ENCODE measurements at places on chromosomes 13 and 19.

DNA sequence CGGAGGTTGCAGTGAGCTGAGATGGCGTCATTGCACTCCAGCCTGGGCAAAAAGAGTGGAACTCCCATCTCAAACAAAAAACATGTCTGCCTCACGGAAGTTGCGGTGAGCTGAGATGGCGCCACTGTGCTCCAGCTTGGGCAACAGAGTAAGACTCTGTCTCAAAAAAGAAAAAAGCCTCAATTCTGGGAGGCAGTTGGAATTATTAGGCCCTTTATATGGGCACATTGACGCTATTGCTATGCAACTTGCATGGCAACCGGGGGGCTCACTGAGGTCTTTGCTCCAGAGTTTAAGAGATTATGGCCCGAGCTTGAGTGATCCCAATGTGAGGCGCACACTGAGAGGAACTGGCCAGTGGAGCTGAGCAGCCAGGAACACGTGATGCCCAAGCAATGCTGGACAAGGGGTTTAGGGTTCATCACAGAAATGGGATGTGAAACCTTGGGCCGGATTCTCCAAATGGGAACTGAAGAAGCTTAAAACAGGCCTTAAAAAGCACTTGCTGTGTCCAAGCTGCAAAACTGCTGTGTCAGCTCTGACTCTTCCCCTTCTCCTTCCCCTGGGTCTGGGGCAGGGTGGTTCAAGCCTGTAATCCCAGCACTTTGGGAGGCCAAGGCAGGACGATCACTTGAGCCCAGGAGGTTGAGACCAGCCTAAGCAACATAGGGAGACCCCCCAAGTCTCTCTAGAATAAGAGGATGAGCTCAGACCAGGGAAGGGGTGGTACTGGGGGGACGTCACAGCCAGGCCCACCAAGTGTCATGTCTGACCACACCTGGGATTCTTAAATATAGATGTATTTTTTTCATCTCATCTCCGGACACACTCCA lies 2.5 kb downstream of the FTL start:
- DNase-seq = no peak

DNA sequence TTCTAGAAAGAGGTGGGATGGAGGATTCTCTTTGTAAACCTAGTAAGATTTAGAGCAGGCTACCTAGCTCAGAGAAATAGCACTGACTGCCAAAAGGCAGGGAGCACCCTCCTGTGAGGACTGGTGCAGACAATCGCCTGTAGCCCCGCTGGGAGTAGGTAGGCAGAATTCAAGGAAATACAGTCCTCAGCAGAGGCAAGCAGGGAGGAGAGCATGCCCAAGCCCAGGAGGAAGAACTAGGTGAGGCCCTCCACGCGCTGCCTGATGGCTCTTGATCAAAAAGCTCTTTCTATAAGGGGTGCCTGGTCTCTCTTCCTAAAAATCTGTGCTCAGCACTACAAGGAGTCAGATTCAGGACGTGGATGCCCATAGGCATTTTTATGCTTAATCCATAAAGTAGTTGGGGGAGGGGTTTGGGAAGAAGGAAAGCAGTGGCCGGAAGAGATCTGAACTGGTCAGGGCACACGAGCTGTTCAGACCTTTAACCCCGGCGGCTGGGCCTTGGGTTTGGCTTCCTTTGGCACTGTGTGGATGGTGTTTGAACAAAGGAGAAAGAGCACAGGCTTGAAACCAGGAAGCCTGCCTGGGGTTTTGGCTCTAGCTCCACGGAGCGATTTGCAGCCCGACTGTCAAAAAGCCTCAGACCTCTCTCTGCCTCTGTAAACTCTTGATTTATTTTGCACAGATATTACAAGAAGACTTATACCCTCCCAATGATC lies 320.6 kb downstream of the FOXO1 start:
- DNase-seq = no peak

DNA sequence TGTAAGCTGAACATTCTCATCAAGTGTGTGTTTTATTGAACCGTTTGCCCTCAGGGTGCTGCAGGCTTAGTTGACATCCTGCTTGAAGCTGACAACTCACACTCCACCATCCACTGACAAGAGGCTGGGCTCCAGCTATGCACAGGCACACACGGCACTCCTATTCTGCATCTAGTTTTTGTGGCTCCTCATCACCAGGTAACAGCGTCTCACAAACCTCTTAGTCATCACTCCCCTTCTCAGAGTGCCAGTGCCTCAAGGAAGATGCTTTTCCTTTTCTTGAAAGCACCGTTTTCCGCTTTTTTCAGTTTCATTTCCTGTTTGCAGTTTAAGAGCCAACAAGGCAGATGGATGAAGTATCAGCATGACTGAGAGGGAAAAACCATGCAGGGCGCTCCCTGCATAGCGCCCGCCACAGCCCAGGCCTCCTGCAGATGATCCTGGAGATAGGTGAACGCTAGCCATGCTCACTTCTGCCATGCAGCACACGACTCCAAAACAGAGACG lies 491.2 kb downstream of the COG6 start:
- DNase-seq = no peak

- DNase-seq = peak; percentile 97
Observed at GRCh38 chr13:106104281-106104901, 431.1 kb downstream of the EFNB2 start.

DNA sequence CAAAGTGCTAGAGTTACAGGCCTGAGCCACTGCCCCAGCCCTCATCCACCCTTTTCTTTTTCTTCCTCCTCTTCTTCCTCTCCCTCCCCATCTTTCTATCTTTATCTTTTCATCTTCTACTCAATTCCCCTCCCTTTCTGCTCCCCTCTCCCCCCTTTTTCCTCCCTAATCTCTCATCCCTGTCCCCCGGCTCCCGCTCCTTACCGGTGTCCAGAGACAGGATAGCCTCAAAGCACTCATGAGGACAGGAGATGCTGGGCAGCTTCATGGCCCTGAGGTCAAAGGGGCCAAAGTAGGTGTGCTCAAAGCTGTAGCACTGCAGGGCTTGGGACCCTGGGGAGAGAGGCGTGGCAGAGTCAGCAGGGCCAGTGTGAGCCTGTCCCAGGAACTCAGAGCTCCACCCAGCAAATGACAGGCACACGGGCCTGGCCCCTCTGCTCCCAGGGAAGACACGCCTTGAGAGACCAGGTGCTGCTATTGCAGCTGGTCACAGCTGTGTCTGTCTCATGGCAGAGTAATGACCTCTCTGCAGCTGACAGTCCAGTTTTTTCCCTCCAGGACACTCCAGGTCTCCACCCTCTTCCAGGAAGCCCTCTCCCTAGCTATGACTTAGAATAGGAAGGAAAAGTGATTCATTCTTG lies 2.6 kb downstream of the LYPD5 start:
- DNase-seq = peak; percentile 44

- DNase-seq = no peak
Observed at GRCh38 chr19:23440207-23440606, 44.9 kb upstream of the ZNF91 start.

DNA sequence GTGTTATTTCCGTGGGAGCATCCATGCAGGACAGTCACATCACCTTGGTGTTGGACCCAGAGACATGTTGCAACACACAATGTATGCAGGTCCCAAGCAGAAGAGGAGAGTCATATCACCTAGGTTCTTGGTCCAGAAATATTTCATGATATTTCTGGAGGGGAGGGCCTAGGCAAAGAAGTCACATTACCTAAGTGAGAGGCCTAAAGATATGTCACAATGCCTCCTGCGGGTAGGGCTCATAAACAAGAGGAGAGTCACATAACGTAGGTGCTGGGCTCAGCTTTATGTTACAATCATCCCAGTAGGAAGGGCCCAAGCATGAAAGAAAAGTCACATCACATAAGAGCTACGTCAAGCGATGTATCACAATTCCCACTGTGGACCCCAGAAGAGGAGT lies 10.8 kb upstream of the ZNF724 start:
- DNase-seq = no peak

- DNase-seq = peak; percentile 80
Observed at GRCh38 chr19:47231215-47232054, 436 bp upstream of the BBC3 start.

DNA sequence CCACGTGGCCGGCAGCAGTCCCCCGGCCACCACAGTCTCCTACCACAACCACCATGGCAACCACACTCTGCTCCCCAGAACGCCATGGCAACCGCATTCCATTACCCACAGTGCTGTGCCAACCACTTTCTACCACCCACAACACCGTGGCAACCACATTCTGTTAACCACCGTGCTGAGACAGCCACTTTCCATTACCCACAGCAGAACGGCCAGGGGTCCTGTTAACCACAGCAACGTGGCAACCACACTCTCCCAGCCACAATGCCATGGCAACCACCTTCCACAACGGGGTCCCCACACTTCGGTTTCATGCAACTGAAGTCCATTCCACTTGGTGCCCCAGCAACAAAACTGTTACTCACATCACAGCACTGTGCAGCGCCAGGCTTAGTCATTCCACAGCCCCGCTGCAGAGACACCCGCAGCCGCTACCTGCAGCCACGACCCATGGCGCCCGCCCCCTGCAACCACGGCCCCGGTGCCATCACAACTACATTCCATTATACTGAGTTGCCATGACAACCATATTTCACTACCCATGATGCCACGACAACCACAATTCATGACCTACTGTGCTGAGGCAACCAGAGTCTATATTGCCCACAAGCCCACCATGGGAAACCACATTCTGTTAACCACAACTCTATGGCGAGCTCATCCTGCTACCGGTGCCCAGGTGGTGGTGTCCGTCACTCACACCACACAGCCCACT lies 10.0 kb downstream of the DPF1 start:
- DNase-seq = peak; percentile 91

GRCh38 chr13:112103260-112103838 lies 36.4 kb downstream of the SOX1 start:
- no peak for DNase-seq

- no peak for DNase-seq
Observed at GRCh38 chr13:64429691-64430090, 2800.4 kb downstream of the PCDH9 start.

DNA sequence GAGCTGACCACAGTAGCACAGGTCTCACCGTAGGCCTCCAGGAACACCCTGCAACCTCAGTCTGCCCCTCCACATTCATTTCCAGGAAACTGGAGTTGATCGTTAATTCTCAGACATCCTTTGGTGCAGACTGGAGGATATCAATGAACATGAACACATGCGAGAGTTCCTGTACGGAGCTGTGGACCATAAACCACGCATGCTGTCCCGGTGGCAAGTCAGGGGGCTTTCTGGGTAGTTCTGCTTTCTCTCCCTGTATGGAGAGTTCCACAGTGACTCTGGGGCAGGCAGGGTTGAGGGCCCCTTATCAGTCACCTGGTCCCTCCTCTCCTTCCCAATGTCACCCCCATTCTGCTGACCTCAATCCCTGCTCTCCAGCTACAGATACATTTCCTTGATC lies 55.5 kb upstream of the URI1 start:
- DNase-seq = no peak

DNA sequence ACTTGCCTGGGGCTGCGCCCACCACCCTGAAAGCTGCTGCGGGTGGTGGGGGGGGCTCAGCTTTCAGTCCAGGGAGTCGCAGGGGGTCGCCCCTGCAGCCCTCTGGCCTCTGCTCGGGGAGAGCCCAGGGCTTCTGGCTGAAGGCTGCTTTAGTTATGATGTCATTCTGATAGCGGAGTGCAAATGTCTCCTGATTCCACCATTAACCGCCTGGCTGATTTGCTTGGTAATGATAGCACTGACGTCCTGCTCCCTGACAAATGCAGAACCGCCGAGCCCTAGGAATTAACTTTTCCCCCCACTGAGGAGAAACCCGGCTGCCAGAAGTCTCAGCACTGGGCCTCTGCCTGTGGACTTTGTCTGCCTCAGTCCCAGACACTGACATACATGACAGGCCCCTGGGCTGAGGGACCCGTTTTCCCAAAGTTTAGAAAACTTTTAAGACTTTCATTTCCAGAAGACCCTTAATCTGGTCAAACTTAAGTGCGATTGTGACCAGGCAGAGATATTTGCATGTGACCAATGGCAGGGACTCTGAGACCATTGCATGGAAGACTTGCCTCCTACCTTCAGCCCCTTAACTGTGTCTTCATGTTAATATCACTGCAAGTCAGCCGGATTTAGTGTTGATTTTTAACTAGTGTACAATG lies 142.5 kb upstream of the ZNF536 start:
- no peak for DNase-seq

GRCh38 chr13:109156181-109156935 lies 526.9 kb downstream of the MYO16 start:
- peak; percentile 85 for DNase-seq

GRCh38 chr13:98216711-98217285 lies 39.7 kb upstream of the RNF113B start:
- no peak for DNase-seq

GRCh38 chr19:48635263-48635965 lies 1.8 kb downstream of the DBP start:
- DNase-seq = no peak

GRCh38 chr13:110949628-110950027 lies 34.8 kb upstream of the ANKRD10 start:
- DNase-seq = no peak

GRCh38 chr13:27834095-27834494 lies 41.8 kb downstream of the GSX1 start:
- DNase-seq = no peak

- no peak for DNase-seq
Observed at GRCh38 chr13:35765366-35765765, 288.9 kb upstream of the MAB21L1 start.

- peak; percentile 92 for DNase-seq
Observed at GRCh38 chr13:20190481-20191310, 2.0 kb downstream of the GJB2 start.

- DNase-seq = no peak
Observed at GRCh38 chr19:49895566-49896297, 955 bp downstream of the IL4I1 start.

- no peak for DNase-seq
Observed at GRCh38 chr19:22814124-22814523, 18.0 kb upstream of the ZNF723 start.

- no peak for DNase-seq
Observed at GRCh38 chr13:101915755-101916107, 463.3 kb downstream of the ITGBL1 start.

DNA sequence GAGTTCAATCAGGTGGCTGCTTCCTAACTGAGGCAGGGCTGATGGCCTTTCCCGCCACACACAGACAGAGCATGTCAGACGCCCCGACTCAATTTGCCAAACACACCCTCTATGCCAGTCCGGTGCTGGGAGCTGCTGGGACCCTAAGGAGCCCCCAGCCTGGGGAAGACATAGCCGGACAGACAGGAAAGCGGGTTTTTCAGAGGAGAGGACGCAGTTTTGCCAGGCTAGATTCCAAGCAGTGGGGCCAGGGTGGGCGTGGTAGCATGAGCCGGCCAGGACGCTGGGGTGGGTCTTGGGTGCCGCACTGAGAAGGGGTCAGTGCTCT lies 19.8 kb downstream of the MAST3 start:
- DNase-seq = no peak

Measured in LHCN-M2 (cell line).